Fibroblast of lung (primary cell): ENCODE measurements at places on chromosomes 2 and 18.

DNA sequence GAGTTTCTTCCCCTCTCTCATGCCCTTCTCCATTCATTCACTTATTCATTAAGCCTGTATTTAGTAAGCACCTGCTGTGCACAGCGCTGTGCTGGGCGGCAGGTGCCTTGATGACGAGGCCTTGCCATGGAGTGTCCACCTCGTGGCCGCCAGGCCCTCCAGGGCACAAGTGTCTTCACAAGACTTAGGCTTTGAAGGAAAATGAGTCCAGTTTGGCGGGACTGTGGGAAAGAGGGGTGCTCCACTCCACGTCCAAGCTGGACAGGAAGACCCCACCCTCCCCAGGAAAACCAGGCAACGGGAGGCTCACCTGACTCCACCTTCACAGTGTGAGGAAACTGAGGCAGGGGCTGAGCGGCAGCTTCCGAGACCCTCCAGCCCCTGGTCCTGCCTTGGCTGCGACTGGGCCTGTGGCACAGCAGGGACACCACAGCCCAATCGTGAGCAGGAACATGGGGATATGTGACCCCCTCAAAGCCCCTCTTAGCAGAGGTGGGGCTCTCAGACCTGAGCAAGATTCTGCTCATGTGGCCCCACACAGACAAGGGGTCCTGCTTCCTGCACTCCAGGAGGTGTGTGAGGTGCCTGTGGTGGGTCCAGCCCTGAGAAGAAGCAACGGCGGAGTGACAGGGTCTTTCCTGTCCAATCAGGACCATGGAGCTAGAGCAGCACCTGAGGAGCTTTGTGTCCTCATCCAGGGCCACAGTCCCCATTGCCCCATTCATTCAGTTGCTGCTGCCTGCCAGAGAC lies 110.3 kb upstream of the ODC1 start:
- no peak for DNase-seq

DNA sequence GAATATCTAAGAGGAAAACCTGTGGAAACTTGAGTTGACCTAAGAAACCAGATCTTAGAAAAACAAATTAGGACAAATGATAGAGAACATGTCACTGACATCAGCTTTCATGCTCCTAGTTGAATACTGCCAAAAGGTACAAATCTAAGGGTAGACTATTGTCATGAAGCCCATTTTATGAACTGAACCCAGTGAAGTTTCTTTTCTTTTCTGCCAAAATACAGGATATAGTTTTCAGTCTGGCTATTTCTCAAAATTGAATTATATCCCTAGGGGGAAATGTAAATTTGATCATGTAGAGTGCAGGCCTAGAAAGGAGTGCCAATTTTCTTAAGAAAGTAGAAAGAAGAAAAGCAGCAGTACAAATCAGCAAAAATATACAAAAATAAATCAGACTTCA lies 46.6 kb downstream of the FSIP2 start:
- DNase-seq: no peak

DNA sequence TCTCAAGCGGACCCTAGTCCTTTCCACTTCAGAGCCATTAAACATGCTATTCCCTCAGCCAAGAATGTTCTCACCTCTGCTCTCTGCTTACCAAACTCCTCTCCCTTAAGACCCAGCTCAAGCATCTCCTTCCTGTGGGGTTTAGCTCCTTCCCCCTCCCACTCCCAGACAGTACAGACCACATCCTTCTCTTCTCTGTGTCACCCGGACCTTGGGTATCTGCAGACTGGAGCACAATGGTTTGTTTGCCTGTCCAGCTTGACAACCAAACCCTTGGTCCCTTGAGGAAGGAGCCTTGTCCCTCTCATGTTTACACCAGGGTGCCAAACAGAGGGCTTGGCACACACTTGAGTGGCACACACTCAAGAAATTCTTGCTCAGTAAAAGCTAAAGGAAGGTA lies 4.1 kb upstream of the CD8A start:
- no peak for DNase-seq

- peak; percentile 80 for DNase-seq
Observed at GRCh38 chr2:96241900-96242611, 23.7 kb downstream of the TMEM127 start.

DNA sequence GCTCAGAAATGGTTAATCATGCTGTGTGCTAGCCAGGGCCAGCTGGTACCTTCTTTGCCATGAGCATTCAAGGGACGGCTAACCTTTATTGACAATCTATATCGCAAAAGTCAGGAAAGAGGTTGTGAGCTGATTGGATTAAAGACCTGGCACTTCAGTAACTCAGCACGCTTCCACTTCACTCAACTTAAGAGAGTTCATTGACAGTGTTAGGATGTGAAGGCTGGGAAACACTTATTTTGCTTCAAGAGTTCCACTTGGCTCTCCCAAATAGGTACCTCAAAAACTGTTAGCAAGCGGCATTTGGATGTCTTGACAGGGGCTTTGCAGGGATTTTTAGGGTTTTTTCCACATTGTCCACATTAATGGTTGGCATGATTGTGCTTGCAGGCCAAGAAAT lies 25.1 kb upstream of the TXNDC2 start:
- no peak for DNase-seq

DNA sequence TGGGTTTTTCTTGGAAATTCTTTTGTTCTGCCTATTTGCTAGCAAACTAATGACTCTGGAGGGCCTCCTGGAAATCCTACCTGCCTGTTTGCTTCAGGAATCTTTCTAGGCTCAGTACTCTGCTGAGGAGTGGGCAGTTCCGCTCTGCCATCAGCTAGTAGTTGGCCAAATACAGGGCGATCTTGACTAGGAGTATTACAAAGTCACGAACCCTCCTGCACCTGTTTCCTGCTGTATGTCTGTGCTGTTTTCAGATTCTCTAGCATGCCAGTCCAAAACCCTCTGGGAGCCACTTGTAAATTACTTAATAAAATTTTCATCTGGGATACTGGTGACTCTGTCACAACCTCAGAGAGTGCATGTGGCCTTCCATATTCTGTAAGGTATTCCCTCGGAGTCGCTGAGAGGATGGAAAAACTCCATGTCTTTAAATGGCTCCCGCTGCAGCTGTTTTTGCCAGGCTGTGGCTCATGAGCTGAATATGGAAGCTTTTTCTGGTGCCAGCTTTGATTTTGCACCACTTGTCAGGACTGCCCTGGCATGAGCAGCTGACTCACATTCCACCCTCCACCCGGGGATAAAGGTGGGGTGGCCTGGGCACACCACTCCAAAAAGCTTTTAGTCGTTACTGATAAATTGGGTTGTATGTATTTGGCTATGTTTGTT lies 123.0 kb downstream of the RTN4 start:
- DNase-seq: no peak

- DNase-seq: no peak
Observed at GRCh38 chr2:98299211-98299905, 46.9 kb upstream of the CNGA3 start.

DNA sequence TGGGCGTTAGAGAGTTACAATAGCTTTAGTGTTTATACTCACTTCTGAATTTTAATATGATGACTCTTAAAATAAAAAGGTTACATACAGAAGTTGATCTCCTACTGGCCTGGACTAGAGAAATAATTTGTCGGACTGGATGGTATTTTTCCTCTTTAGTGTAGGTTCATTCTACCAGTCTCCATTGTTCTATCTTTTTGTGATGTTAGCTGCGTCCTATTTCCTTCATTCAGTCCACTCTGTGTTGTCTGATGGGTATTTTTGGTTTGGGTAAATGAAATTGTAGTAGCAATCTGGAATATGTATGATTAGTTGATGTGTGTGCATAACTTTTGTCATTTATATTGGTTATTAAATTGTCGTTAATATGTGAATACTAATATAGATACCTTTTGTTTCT lies 5.3 kb downstream of the DDX1 start:
- no peak for DNase-seq

DNA sequence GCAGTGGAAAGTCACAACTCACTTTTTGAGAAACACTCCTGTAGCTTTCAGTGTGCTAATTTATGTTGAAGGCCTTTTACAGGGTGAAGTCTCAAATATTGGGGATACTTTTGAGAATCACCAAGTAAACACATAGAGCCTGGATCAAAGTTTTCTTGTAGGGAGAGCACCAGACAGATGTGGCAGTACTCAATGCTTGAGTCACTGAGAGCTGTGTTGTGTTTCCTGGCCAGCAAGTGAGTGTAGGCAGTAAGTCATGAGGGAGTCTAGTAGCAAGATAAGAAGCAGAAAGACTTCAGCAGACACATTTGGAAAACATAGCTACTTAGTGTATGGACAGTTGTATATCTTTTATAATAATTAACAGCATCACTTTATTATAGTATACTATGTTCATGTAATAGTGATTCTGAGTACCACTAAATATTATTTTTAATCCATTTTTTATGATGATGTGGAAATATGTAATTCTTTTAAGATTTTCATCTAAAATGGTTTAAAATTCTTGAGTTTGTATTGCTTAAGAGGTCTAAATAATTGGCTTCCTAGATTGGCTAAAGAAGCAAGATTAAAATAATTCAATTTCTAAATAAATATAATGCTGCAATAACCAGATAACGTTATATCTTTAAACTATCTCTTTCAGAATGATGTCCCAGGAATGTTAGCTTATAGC lies 12.8 kb downstream of the PSMD1 start:
- peak; percentile 19 for DNase-seq

DNA sequence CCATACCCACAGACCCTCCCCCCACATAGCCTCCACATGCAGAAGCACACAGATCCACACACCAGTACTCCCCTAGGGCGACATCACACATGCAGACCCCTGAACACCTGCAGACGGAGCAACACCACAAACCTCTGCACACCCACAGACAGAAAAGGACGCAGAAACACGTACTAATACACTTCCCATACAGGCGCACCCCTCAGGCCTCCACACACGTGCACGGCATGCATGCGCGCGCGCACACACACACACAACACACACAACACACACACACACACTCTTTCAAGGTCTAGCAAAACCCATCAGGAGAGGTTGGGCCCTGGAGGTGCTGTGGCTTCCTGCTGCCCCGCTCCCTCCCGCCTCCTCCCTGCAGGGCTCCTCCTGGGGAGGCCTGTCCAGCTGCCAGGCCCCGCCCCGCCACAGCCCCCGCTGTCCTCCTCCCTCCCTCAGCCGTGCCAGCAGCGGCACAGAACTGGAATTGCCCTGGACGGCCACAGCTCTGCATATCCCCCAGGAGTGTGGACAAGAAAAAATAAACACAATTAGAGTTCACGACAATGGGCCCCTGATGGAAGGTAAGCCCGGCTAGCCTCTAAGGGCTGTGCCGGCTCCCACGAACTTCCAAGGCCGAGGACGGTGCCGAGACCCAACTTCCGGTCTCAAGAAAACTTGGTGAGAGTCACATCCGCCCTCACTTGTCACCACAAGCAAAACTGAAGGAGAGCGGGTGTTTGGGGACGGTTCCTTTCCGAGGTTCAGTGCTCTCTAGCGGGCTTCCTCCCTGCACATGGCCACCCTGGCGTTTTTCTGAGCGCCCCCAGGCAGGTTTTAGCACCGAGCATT lies 6.8 kb downstream of the ZFP36L2 start:
- DNase-seq: peak; percentile 84

DNA sequence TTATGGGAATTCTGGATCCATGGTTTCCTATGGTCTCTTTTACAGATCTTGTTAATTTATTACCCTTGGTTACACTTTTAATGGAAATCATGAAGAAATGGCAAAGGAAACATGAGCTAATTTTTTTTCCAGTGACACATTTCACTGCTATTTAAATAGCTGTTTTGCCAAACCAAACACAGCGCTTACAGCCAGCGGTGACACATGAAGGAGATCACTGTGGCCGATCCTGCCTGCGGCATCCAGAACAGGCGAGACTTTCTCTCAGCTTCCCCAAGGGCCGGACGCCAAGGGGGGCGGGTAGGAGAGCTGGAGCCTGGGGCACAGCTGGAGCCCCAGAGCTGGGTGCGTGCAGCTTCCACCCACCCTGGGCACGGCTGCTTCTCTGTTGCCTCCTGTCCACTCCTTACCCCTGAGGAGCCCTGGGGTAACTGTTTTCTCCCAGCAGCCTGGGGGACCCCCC lies 81.4 kb upstream of the PKDCC start:
- DNase-seq: peak; percentile 99

GRCh38 chr2:239884051-239884405 lies 141.1 kb downstream of the NDUFA10 start:
- no peak for DNase-seq

DNA sequence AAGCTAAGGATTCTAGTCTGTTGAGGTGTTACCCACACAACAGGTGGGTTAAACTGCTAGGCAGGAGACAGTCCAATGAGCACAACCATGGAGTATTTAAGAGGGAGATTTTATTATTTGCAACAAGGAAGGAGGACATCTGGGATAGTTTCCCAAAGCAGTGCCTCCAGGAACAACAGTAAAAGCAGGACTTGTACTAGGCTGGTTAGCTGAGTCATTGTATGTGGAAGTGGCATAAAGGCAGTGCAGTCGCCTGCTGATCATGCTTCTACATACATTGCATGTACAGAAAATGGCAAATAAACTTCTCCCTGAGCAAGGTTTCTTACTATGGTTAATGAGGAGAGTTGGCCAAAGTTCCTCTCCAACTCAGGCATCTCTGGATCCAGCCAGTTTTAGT lies 46.1 kb upstream of the CYTIP start:
- DNase-seq: no peak

- DNase-seq: no peak
Observed at GRCh38 chr2:75621228-75621627, 25.4 kb upstream of the MRPL19 start.

DNA sequence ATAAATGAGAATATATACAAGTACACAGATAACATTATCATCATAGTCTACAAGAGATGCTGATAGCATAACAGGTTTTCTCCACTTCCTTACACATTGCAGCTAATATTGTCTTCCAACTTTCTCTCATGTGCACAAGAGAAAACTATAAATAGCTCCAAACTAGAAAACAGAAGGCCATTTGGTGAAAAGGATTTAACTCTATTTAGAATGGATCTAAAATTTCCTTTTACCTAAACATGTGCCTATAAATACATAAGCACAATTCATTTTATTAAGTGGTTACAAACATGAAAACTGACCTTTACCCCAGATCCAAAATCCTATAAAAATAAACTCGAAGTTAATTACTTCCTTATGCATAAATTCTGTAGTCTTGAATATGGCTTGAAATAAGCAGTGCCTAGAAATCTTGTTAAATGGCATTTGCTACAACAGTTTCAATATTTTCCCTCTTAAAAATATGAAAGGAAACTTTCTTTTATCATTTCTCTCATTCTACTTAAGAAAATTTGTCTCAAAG lies 41.6 kb downstream of the SLC25A12 start:
- no peak for DNase-seq

GRCh38 chr2:240925191-240925567 lies 19.0 kb downstream of the CROCC2 start:
- no peak for DNase-seq

GRCh38 chr2:189179570-189179950 lies at the start of gene COL5A2:
Gene COL5A2, minus strand, starts transcription at chr2:189179761. Its CDS starts 157 bp downstream, at chr2:189179604.
- DNase-seq: peak; percentile 95

GRCh38 chr2:15082105-15083058 lies 449.9 kb downstream of the LRATD1 start:
- no peak for DNase-seq
